ENCODE measurements at places on chromosomes 12 and 14.
A peak's percentile ranks its signal among the peaks of the same experiment; 100 is the strongest.

DNA sequence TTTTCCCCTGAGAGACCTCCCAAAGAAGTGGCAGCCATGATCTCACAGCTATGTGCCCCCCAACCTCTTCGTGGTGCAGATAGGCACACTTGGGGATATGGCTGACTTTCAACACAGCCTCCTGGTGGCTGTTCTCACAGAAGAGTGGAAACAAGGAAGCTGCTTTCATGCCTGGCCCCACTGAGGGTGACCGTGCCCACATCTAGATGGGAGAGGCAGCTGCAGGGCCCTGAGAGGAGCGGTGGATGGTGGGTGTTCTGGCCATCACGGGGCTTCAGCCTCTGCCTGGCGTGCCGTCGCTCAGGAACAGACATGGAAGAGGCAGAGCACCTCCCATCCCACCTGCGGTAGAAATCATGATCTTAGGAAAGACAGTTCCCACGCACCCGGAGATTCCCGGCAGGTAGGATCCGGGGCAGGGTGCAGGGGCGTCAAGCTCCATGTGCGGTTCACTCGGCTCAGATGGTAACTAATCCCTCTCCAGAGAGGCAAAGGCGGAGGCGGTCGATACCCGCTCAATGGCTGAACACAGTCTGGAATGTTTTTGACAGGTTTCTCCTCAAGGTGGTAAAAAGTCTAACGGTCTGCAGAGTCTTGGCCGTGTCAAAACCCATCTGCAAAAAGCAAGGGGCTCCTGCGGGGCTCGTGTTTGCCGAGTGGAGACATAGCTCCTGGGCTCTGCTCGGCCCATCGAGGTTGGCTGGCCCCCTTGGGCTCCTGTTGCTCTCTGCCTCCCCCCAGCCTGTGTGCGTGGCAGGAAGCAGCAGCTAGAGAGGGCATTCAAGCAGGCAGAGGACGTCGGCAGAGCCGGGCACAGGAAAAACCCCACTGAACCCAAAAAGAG, 225.2 kb upstream of the RTL1 start:
- DNase-seq = peak; percentile 37

DNA sequence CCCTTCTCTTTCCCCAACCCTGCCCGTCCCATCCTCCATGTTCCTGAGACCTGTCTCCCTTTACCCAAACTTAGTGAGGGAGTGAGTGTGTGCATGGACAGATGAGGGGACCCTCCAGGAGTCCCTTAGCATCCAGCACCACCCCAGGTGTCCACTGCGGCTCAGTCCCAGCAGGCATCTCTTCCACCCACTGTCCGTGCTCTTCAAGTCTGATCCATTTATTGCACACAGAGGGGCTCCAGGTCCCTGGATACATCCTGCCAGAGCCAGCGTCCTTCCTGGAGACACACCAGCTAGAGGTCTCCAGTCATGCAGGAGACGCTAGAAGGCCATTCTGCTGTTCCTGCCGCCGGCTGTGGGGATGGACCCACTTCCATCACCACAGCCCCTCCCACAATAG, 239.2 kb downstream of the ADGRD1 start:
- DNase-seq = peak; percentile 49

GRCh38 chr12:6476489-6476888, 6.0 kb upstream of the VAMP1 start:
- DNase-seq = no peak

- no peak for DNase-seq
Observed at GRCh38 chr12:108394196-108394595, 55.1 kb upstream of the CMKLR1 start.

DNA sequence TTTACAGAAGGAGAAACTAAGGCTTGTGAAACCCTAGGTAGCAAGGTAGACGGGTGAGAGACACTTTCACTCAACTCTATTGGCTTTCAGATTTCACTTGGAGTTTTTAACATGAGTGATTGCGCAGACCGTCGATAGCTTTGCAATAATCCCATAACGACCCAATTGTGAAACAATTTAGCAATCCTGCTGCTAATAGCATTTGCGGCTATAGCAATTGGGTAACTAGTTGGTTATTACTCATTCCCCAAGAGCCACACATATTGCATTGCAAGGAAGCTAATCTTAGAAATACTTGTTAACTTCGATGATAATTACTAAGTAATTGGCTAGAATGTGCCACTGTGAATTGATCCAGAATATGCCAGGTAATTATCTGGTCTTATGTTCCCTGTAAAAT, 159.9 kb upstream of the NOS1 start:
- no peak for DNase-seq

DNA sequence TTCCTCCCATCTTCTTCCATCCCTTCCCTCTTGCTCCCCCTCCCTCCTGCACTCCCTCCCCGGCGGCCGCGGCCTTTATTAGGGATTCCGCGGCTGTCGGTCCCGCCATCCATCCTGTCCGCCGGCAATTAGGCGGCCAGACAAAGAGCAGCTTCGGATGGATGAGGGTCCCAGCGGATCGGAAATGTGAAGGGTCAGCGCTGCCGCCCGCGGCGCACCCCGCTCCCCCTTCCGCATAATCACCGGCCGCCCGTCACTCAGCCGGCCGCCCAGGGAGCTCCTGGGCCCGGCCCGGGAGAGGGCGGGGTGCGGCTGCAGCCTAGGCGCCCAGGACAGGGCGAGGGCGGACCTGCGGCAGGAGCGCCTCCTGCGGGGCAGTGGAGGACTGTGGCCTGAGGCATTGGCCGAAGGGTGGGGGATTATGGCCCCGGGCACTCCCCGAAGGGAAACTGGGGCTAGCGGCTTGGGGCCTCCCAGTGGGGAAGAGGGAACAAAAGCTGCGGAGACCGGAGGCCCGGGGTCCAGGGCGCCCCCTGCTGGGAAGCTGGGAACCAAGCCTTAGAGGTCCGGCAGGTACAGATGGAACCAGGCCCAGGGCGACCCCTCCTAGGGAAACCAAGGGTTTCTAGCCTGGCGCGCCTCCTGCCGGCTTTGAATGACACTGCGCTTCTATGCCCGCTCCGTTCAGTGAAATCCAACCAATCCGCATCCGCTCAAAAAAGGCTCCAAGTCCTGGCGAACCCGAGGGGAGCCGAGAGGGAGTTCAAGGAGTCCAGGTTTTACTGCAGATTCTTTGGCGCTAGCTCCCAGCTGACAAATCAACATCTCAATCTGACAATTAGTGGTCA, 4.4 kb upstream of the DNAJC22 start:
- DNase-seq = peak; percentile 99

DNA sequence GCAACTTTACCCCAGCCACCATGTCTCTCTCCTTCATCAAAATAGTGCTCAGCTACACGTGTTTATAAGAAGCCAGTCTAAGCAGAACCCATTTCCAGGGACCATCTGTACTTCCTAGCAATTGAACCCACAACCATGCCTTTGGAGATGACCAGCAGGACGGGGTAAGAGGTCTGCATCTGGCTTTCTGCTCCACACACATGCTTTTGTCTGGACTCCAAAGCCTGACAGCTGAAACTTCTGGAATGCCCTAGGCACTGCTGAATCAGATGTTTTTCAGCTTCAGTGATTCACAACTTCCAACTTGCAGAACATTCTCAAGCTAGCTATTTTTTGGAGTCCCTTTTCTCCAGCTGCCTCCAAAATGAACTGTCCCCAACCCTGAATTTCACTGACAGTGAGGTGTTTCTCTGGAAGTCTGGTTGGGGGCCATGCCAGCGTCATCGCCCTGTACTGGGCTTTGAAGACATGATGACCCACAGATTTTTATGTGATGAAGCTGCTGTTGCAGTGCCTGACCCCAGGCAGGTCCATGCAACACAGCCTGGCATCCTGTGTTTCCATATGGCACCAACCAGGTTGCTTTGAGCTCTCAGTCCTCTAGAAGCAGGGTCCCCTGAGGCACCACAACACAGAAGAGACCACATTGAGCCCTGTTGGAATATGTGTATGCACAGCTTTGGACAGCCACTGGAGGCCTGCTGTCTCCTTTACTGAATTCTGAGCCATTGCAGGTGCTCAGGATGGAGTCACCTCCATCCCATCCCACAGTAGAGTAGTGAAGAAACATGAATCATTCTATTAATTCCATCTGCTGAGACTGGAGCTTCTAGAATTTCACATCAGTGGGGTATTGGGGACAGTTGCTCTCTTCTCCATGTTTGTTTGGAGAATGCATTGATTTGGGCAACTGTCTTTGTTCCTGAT, 80.2 kb downstream of the NUAK1 start:
- peak; percentile 84 for DNase-seq

- DNase-seq = peak; percentile 92
Observed at GRCh38 chr14:77485901-77486678, 12.5 kb downstream of the ISM2 start.

Measured in islet precursor cell (in vitro differentiated cells).